ENCODE measurements at places on chromosomes 1 and 21.

DNA sequence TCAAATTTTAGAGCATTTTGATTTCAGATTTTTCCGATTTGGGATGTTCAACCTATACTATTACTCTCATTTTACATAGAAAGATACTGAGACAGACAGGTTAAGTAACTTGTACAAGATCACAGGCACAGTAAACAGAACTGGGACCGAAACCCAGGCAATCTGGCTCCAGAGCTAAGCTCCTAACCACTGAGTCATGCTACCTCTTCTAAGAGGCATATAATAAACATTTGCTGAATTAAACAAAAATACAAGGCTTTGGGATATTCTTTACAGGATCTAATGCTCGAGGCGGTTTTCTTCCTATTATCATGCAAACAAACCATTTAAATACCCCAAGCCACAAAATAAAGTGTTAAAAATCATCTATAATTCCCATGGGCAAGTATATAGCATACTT is 50.3 kb downstream of the MCOLN2 start:
- no peak for DNase-seq

GRCh38 chr1:39732730-39733129 is 6.0 kb upstream of the PPIE start:
- DNase-seq, result no peak

GRCh38 chr1:6342056-6342455 is 51.5 kb downstream of the ACOT7 start:
- DNase-seq, result no peak

DNA sequence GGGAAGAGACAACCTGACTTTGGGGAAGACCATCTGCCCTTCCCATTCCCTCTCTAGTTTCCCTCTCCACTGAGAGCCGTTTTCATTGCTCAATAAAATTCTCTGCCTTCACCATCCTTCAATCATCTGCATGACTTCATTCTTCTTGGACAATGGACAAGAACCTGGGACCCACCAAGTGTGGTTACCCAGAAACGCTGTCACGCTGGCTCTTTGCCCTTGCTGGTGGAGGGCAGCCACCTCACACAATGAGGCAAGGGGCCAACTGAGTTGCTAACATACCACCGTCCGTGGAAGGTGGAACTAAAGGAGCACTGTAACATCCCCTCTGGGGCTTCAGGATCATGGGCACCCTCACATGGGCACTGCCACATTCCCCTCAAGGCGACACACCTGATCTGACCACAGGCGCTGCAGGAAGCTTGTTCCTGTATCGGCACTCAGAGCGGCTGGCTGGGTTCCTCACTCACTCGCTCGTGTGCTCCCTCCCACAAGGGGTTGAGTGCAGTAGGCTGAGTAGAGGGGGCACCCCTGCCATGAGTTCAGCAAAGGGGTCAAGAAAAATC is 652.4 kb downstream of the PLPP3 start:
- no peak for DNase-seq

DNA sequence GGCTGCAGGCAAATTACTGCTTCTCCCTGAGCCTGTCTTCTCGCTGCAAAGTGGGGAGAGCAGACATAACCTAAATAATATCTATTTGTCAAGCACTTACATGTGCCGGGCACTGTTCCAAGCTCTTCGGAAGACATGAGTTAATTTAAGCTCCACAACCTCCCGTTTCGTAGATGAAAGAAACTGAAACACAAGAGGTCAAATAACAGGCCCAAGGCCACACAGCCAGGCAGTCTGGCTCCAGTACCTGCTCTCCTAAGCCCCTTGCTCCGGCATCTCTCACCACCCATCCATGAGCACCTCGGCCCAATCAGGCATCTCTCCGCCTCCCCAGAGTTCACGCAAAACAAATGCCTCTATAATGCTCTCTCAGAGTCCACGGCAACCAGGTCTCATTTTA is 65.4 kb downstream of the TAS1R2 start:
- DNase-seq, result no peak

DNA sequence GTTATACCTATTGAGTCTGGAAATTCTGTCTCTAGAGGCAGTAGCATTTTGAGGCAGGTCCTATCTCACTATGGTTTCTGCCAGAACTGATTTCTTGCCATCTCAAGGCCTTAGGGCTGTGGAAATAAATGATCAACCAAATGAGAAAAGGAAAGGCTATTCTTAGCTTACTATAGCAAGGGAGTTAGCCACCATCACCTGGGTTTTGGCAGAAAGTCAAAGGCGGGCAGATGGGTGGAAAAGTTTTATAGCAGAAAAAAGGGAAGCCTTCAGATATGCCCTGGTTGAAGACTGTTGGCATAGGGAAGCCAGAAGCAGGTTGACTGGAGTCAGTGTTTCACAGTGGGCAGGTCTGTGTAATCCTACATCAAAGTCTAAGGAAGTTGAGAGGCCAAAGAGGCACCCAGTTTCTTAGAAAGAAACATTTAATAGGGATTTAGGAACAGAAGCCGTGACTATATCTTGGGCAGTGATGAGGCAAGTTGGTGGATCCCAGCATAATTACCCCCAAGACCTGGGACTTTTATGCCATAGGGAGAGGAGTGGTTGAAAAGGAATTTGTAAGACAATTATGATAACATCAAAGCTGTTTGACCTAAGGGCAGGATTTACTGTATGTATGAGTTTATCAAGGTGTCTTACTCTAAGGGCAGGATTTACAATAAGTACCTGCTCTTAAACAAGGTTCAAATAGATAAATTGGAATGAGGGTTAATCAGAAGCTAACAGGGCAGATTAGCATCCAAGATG is 29.7 kb downstream of the CTH start:
- no peak for DNase-seq

- no peak for DNase-seq
Observed at GRCh38 chr1:43419627-43420425, 30.1 kb downstream of the SZT2 start.

Data from vagina (tissue), 2 donors.